Subcutaneous preadipocyte (primary cell): ENCODE measurements at places on chromosomes 3 and 15. TPM values are rescaled to one million over a fixed set of nuclear protein-coding genes. Genes with fewer than 3 reads are reported as not detected.

Gene UBA7
- total RNA-seq: 26.6 and 36.0 TPM in 2 replicates

Gene LRRIQ4
- not detected in 2 replicates for total RNA-seq

Gene MYL3
- not detected in 2 replicates for total RNA-seq

Gene ATP8B4
- total RNA-seq: 1.4 and 2.6 TPM in 2 replicates

Gene CTXND1
- not detected in 2 replicates for total RNA-seq

Gene ARGFX
- total RNA-seq: not detected in 2 replicates

Gene THRB
- 5.9 and 6.8 TPM in 2 replicates for total RNA-seq

Gene OR5K2
- not detected in 2 replicates for total RNA-seq

Gene RBM15B
- 30.5 and 41.2 TPM in 2 replicates for total RNA-seq

Gene PP2D1
- total RNA-seq: not detected in 2 replicates

Gene GOLGA6D
- total RNA-seq: not detected in 2 replicates
